ENCODE measurements at places on chromosomes 3 and 15.

GRCh38 chr3:61960976-61961375, 399.6 kb downstream of the PTPRG start:
- DNase-seq, result no peak

DNA sequence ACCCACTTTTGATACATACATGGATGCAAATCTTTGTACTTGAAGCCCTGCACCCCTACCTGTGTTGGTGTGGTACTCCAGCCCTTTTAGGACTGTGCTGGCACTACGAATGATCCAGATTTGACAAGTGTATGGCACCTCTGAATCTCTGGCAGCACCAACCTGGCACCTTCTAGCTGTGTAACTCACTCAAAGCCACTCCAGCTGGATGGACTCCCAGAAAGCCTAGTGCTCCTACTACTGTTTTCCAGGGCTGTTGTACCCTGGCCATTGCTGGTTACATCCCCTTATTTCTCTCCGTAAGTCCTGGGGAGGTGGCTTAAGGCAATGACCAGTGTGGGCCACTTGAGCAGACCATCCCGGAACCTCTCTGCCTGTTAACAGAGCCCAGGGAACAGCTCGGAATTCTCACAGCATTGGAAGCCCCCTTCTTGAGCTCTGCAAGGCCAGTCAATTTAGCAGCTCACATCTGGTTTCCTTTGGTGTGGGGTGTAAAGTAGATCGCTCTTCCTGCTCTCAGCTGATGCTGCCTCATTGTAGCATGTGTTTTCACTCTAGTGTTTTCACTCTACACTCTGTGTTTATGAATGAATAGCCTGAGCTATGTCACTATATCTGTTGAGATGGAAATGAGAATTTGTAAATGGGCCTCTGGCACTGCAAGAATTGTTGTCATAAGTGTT, 12.2 kb downstream of the CALML4 start:
- DNase-seq, result no peak

DNA sequence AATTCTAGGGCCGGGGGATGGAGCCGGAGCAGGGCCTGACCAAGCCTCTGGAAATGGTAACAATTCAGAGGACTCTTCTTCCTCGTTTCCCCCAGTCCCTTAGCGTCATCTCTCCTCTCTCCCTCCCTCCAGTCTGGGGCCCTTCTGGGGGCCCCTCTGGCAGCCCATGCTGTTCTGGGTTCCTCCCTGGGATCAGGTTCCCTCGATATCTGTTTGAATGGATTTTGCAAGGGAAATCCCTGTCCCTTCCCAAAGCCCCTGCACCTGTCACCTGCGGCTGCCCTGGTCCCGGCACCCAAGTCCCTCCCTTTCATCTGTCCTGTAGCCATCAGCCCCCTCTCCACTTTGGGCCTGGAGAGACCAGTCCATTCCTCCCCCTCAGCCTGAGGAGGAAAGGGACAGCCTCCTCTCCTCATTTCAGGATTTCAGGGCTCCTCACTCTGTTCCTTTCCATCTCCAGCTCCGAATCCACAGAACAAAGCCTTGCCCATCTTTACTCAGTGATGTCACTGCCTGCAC, 1.7 kb upstream of the PLCB2 start:
- no peak for DNase-seq

DNA sequence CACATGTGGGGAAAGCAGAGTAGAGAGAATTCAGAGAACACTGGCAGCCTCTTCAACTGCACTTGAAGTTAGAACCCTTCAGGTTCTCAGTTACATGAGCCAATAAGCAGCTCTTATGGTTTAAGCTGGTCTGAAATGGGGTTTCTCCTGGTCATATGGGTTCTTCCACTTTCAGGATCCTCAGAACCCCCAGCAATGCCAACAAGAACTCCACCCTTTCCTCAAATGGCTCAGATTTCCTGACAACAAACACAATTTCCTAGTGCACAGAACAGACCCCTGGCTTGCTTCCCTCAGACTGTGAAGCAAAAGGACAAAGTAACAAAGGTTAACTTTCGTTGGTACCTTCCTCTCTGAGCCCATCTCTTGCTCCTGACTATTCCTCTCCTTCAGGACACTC, 23.9 kb upstream of the FRMD4B start:
- no peak for DNase-seq

- no peak for DNase-seq
These were observed 6.5 kb downstream of the OR5K4 start for GRCh38 chr3:98359993-98360675.

- DNase-seq, result no peak
These were observed 99.1 kb downstream of the SSR3 start for GRCh38 chr3:156455839-156456238.

DNA sequence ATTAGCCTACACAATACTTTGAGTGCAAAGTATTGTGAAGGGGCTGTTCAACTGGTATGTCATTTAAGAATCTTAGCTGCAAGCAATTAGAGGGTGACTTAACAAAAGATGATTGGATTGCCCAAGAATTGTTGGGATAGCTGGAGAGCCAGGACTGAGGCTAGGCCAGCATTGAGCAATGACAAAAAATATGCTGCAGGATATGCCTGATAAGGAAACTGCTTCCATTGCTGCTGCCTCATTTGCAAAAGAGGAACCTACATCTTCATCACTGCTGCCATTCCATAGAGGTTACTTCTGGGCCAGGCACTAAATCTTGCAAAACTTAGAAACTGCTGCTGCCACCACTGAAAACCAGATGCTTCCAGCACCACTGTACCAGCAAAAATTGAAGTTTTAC, 108.0 kb upstream of the TBC1D5 start:
- DNase-seq, result no peak

GRCh38 chr3:166743481-166744134, 636.5 kb downstream of the ZBBX start:
- no peak for DNase-seq

- DNase-seq, result no peak
These were observed 59.1 kb downstream of the FAM43A start for GRCh38 chr3:194744826-194745225.
